ENCODE measurements at places on chromosomes 5 and 9.

GRCh38 chr5:61263072-61263471 lies 69.0 kb upstream of the ZSWIM6 start:
- no peak for DNase-seq

DNA sequence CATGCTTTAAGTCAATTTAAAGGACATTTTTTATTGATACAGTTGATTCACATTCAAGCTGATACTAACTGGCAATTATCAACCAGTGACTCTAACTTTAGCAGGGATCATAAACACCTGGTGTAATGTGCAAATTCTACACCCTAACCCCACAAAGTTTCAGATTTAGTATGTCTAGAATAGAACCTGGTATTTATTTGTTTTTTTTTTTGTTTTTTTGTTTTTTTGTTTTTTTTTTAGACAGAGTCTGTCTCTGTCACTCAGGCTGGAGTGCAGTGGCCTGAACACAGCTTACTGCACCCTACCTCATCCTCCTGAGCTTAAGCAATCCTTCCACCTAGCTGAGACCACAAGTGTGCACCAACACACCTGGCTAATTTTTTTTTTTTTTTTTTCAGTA lies 311.2 kb upstream of the SEMA6A start:
- no peak for DNase-seq

GRCh38 chr5:179880066-179880650 lies 21.5 kb upstream of the MRNIP start:
- DNase-seq: no peak

DNA sequence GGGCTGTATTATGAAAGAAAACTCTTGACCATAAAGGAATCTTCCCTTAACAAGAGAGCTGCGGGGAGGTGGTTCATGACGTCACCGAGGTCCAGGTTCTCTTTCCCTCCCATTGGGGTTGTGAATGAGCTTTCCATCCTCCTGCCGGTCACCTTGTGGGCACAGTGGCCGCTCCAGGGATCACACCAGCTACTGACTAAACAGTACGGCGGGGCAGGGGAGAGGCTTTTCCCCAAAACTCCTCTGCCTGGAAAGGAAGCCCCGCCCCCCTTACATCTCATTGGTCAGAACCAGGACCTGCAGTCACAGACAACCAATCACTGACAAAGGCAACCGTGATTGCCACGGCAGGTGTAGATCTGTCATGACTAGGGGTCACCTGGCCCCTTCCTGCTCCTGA lies 35.6 kb downstream of the ROR2 start:
- DNase-seq: no peak

- no peak for DNase-seq
Measured at GRCh38 chr5:82912462-82912861, 164.7 kb downstream of the TMEM167A start.

DNA sequence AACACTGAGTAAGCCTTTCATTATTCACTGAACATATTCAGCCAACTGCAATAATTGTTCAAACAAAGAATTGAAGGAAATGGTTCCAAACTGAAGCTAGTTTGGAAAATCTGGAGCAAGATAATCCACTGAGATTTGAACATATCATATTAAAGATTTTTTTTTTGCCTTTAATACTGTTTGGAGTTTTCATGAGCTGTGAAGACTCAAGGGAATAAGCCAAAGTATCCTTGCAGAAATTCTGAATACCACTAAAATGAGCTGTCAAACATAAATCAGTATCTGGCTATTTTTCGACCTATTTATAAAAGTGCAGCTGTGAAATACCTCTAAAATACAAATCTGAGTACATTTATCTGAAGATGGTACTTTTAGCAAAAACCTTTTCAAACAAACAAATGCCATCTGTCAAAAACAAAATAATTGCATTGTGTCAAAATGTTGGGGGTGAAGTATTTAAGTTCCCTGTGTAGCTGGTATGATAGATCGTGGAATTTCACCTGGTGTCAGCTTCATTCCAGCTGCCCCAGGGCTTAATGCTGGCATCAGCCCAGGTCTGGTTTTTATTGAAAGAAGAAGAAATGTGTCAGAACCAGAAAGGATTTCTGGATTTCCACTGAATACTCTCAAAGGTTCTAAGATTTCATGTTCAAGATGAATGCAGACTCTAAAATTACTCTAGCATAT lies 149.0 kb upstream of the GRAMD2B start:
- DNase-seq: no peak

- DNase-seq: no peak
Measured at GRCh38 chr5:107367939-107368338, 302.8 kb downstream of the EFNA5 start.

DNA sequence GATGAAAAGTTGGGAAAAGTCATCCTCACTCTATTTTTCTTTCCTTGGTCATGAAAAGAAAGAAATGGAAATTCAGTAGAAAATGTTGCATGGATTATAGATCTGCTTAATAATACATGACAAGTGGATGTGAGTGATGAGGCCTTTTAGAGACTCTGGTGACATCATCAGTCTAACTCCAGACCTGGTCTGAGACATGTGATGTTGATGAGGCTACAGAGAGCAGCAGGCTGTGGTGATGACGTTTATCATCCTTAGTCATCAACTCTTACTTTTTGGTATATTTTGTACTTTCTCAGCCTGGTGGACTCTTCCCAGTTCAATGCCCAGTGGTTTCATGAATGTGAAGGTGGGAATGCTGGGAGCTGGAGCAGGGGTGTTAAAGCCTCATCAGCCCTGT lies 116.4 kb downstream of the TTLL11 start:
- DNase-seq: peak; percentile 58

- DNase-seq: no peak
Measured at GRCh38 chr5:157600252-157600651, 24.7 kb upstream of the ADAM19 start.

- peak; percentile 81 for DNase-seq
Measured at GRCh38 chr9:100087218-100087617, 11.6 kb downstream of the ERP44 start.

DNA sequence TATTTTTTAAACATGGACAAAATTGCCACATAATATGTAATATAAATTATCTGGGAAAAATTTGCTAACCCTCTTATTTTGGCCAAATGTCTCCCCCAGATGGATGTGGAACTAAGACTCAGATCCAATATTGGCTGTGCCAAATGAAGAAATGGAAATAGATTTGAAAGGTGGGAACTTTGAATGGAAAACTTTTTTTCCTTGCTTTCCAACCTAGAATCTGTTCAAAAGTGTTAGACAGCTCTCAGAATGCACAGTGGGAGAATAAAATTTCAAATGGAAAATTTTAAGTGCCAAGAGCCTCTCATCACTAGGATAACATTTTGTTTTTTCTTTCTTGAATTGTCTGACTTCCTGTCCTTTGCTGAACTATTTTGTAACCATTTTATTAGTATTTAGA lies 142.6 kb upstream of the GAS1 start:
- no peak for DNase-seq

DNA sequence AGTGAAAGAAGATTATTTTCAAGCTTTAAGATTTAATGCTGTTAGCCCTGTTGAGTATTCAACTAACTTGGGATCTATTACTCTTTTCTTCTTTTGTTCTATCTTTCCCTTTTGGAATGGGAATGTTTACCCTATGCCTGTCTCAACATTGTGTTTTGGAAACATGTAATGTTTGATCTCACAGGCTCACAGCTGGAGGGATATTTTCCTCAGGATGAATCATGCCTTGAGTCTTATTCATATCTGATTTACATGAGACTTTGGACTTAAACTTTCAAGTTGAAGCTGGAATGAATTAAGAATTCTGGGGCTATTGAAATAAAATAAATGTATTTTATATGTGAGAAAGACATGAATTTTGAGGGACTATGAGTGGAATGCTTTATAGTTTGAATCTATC lies 607.8 kb upstream of the PTGER4 start:
- peak; percentile 70 for DNase-seq

DNA sequence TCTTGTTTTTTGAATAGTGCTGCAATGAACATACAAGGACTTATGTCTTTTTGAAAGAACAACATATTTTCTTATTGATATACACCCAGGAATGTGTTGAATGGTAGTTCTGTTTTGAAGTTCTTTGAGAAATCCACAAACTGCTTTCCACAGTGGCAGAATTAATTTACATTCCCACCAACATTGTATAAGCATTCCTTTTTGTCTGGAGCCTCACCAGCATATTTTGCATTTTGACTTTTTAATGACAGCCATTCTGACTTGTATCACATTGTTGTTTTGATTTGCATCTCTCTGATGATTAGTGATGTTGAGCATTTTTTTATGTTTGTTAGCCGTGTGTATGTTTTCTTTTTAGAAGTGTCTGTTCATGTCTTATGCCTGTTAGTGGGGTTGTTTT lies 524.9 kb downstream of the SEMA5A start:
- no peak for DNase-seq

GRCh38 chr5:42267091-42267490 lies 156.1 kb upstream of the GHR start:
- no peak for DNase-seq

DNA sequence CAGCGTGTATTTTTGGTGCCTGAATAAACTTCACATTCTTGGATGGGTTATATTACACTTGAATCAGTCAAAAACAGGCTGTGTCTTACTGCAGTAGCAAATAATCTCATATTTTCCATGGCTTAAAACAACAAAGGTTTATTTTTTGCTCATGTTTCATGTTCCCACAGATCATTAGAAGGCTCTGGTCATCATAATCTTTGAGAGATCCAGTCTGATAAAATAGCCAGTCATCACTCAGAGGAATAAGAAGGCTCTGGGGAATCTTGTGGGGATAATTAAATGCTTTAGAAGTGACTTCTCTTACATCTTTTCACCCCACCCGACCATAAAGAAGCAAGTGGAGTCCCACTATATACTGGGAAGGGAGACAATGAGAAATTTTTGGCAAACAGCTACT lies 417.7 kb downstream of the PSAT1 start:
- no peak for DNase-seq

GRCh38 chr5:147436596-147436995 lies 73.3 kb downstream of the DPYSL3 start:
- DNase-seq: no peak

GRCh38 chr9:103427696-103428095 lies 432.6 kb downstream of the CYLC2 start:
- no peak for DNase-seq

DNA sequence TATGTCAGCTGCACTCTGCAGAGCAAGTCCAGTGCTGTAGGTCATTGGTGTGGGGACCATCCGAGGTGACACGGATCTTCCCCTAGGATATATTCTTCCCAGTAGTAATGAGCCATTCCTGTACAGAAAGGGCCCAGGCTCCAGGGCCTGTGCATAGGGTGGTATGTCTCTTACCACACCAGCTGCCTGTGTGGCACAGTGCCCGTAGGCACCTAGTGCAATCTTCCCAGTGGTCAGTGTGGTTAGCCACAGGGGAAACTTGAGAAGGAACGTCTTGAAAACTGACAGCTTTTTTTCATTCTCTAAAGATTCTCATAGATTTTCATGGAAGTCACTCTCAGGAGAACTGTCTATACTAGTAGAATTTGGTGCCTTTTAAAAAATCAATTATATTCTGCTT lies 39.8 kb downstream of the CYSTM1 start:
- DNase-seq: peak; percentile 77

GRCh38 chr5:38420691-38421390 lies 135.6 kb downstream of the LIFR start:
- DNase-seq: peak; percentile 84

DNA sequence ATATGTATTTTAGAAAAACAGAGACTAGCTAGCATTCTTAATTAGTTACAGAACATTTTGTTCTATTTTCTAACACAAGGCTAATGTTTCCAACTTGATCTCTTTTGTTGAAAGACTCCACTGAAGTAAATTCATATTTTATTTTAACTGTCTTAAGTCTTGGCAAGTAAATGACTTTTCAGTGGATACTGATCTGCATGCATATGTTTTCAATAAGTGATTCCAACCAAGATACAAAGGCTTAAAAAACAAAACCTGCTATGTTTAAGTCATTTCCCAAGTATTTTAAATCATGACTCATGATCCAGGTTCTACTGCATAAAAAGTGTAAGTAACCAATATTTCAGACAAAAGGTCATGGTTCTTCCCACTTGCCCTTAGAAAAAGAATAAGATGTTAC lies 5.7 kb downstream of the CDO1 start:
- DNase-seq: peak; percentile 34

DNA sequence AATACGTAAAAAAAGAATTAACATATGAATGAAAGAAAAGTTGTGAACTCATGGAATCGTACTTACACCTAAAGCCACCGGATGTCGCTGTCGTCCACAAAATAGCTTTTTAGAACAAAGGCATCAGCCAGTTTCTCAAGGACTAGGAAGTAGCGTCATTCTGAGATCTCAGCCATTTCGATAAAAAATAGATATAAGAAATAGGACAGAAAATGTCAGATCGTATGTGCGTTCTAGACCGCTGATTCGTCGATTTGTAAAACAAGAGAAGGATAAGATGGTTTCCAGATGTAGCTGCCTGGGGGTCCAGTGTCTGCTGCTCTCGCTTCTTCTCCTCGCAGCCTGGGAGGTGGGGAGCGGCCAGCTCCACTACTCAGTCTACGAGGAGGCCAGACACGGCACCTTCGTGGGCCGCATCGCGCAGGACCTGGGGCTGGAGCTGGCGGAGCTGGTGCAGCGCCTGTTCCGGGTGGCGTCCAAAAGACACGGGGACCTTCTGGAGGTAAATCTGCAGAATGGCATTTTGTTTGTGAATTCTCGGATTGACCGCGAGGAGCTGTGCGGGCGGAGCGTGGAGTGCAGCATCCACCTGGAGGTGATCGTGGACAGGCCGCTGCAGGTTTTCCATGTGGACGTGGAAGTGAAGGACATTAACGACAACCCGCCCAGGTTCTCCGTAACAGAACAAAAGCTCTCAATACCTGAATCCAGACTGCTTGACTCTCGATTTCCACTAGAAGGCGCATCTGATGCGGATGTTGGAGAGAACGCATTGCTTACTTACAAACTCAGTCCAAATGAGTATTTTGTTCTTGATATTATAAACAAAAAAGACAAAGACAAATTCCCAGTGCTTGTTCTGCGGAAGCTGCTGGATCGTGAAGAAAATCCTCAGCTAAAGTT lies at the start of gene PCDHA10:
Gene PCDHA10 (plus strand): TSS at position 126 of the 903 bp plus-strand sequence. CDS start 152 bp downstream, at position 278.
- no peak for DNase-seq

DNA sequence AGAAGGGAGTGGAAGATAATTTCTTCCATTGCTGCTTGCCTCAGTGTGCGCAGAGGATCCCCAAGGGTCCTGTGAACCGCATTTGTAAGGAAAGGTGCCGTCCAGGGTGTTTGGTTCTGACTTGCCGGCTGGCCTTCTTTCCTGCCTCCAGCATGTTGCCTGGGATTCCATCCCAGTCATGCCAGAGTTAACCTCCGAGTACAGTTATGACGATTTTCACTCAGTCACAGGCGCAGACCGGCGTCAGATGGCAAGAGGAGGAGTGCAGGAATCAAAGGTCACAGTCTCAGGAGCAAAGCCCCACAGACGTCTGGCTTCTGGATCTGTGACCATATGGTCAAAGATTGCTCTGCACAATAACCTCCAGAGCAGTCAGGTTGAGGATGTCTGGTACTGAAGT lies 5.9 kb upstream of the GADD45G start:
- DNase-seq: no peak

All from choroid plexus epithelial cell (primary cell).